ENCODE measurements at places on chromosomes 4 and X.

- no peak for DNase-seq
Observed at GRCh38 chr4:29199485-29199884, 1520.7 kb upstream of the PCDH7 start.

DNA sequence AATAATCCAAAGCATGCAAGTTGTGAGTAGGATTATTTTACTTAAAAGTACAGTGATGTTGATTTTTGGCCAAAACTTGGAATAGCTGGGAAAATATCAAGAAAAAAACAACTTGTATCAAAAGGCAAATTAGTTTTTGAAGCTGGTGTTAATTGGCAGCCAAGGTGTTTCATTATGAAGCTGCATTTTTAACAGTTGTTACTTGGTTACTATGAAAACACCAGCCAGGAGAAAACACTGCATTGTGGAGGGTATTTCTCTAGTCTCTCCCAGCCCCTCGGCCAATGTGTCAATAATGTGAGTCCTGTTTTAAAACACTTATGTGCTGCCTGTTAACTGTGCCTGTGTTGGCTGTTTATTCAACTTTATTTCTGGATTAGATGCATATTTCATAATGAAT is 733.4 kb downstream of the ADGRL3 start:
- no peak for DNase-seq

GRCh38 chrX:146707781-146708180 is 101.8 kb upstream of the CXorf51B start:
- DNase-seq = no peak

DNA sequence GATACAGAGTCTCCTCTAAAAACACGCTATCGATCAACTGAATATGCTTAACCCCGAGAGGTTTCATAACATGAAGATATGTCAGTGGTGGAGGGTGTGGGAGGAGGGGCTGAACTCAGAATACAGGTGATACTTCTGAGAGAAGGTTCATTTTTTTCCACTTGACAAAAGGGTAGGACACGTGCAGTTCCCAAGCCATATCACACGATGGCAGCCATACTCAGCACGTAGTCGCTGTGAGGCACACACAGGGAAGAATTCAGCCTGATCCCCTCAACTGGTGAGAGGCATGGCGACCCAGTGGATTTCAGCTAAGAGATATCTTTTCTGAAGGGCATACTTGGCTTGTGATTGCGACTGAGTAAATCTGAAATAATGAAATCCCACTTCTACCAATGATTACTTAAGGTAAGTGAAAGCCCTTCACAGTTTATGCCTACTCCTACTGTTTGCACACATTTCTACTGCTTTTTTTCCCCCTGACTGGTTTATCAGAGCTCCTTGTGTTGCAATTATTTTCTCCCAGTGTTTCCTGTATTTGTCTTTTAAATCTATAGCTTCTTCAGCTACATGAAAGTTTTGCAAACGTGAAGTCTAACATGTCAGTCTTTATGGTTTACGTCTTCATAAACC is 133.1 kb downstream of the CORIN start:
- DNase-seq = peak; percentile 39

GRCh38 chrX:24204958-24205357 is 55.4 kb downstream of the ZFX start:
- no peak for DNase-seq

DNA sequence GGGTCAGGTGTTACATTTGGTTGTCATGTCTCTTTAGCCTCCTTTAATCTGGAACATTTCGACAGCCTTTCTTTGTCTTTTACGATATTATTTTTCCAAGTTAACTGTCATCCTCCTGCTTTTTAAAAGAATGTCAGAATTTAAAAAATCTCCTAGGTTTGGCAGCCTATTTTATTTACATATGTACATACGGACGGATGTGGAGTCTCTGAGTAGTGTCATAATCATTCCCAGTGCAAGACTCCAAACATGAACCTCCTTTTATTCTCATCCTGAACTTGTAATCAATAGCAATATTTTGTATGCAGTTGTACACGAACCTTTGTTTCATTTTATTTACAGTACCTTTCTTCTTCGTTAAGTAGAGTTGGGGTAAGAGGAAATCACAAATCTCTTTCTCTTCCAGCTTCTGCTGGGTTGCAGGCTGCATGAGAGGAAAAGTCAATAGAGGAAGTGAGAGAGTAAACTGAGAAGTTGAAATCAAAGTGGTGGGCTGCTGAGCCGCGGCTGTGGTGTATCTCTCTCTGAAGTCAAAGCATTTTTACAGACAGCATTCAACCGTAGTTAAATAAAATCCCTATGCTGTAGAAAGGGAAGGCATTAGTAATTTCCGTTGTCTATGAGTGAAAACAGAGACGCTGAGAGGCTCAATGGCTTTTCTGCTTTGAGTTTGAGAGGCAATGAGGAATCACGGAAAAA is 53.9 kb upstream of the RPS6KA3 start:
- DNase-seq = no peak

DNA sequence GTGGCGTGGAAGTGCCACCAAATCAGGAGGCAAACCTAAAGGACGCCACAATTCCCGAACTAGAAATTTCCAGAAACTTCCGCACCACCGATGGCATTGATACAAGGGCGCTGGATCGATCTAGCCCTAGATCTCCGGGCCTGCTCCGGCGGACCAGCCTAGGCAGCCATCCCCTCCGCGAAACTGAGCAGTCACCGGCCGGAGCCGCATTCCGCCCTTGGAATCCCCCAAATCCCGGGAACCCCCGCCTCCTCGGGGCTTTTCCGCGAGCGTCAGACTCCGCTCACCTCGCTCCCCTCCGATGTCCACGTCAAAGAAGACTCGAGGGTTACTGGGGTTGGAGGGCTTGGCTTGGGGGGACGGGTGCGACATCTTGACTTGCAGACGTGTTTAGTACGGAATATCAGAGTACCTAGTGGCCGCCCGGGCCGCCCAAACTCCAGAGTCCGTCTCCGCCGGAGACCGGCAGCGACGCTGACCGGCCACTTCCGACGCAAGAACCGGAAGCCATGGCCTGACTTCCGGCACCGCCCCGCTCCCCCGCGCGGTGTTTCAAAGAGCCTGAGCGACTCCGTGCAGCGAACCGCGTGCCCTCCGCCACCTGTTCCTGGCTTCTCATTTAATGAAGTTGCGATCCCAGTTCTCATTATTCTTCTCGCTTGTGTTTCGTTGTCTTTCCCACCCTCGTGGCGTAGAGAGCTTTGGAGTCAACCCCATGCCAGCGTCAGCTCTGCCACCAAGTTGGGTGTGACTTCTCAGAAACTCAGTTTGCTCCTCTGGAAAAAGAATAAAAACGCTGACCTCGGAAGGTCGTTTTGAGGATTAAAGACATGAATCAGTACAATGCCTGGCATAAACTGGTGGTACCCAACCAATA is at the start of gene PPID:
PPID (minus strand) TSS at position 480 of the 877 bp plus-strand sequence; CDS start at position 372, 108 bp downstream.
- peak; percentile 82 for DNase-seq

DNA sequence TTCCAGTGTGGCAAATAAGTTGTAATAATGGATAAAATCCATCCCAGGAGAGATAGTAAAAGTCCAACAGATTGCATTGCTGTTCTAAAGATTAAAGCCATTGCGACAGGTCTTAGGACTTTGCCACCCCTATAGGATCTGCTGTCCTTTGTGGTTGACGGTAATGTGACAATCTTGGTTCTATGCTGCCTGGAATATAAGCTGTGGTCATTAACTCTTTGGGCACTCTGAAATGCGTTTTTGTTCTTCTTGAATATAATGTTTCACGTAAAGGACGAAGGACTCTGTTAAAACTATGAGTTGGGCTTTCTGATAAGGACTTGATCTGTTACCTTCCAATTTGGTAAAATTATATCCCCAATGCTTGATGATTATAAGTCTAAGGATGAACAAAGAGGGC is at the start of gene CLDN24:
CLDN24 (minus strand) TSS at position 101 of the 400 bp plus-strand sequence; CDS start at position 101, 0 bp downstream.
- DNase-seq = no peak

- no peak for DNase-seq
Observed at GRCh38 chrX:79270401-79270800, 96.7 kb downstream of the ITM2A start.
